ENCODE measurements at places on chromosomes 1 and 21.

- no peak for DNase-seq
Observed at GRCh38 chr1:204548265-204548664, 32.1 kb downstream of the MDM4 start.

DNA sequence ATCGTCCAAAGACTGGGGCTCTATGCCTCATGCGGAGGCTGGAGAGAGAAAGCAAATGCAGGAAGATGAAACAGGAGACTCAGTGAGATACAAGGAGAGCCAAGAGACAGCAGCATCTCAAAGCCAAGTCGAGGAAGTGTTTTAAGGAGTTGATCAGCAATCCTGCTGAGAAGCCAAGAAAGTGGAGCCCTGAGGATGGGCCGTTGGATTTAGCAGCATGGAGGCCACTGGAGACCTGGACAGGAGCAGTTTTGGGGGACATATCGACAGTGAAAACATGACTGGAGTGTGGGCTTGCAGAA is 107.4 kb upstream of the ZBTB40 start:
- DNase-seq: no peak

DNA sequence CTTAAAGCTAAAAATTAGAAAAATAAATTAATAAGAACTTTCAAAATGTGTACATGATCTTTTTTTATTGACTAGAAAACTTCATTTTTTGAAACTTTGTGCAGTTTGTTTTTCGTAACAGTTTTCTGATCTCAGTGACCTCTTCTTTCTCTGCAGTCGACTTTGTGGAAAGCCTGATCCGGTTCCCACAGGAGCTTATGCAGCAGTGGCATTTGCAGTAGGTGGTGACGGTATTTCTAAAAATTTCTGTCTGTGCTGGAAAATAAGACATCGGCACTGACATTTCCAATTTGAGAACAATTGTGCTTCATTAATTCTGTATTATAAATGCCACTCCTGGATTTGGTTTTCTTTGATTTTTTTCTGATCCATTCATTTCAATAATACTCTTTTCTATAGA is 68.8 kb downstream of the CLDN17 start:
- no peak for DNase-seq

- DNase-seq: no peak
Observed at GRCh38 chr1:159986531-159986930, 32.5 kb upstream of the SLAMF9 start.

DNA sequence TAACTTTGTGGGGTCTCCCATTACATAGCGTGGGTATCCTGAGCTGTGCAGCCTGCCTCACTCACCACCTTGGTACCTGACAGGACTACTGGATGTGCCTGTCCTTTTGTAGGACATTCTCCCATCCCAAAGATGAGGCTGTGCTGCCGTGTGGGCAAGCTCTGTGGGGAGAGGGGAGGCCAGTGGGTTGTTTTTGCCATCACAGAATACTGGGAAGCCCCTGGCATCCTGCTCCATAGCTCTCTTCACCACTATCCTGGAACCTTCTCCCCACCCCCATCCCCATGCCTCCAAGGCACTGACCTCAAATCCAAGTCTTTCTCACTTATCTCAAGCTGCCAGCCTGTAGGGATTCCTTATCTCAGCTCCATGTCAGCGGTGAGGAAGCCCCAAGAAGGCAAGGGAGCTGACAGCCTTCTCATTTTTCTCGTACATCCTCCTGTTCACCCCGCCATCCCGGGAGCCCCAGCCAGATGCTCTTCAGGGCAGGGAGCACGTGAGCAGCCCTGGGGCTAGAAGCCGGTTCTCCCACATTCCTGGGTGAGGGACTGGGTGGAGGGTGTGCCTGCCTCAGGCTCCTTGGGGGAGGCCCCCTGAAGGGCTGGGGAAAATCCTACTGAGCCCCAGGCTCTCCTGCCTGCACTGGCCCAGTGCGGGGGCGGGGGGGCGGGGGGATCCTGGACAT is 2.4 kb upstream of the ELF3 start:
- DNase-seq: no peak

DNA sequence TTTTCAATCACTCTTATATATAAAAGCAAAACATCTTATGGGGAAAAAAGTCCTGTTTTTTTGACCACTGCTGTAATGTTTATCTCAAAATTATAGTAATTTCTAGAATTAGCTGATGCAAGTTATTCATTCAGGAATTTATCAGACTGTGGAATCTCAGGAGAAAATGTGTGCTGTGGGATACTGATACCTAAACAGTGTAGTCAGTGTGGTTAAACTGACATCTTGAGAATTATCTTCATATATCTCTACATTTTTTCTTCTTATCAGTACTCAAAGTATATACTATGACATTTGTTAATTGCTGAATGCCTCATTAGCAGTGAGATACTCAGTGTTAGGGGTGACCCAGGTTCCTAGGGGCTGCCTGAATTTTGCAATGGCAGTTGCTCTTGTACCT is 839.3 kb downstream of the KCNT2 start:
- no peak for DNase-seq

- DNase-seq: no peak
Observed at GRCh38 chr1:52520148-52520547, 32.7 kb downstream of the TUT4 start.

- DNase-seq: no peak
Observed at GRCh38 chr1:169694304-169695075, 16.9 kb downstream of the SELL start.

DNA sequence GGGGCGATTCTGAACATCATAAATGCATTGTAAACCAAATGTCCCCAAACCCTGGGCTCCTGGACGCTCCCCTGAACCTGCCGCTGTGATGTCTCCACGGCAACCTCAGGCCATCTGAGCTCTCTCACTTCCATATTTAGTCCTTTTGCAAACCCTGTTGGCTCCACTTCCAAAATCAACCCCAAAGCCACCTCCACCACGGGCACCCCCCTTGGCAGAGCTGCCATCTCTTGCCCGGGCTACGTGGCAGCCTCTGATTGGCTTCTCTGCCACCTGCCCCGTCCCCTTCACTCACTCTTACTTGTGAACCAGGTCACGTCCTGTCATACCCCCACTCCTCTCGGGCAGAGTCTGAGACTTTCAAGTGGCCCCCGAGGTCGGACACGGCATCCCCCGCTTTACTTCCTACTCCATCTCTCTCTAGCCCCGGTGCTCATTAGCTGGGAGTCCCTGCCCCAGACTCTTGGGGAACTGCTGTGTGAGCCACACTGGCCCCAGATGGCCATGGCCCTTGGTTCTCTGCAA is 15.8 kb downstream of the PRXL2B start:
- DNase-seq: no peak

GRCh38 chr21:45361033-45361997 is 43.6 kb upstream of the COL18A1 start:
- DNase-seq: no peak

- DNase-seq: no peak
Observed at GRCh38 chr1:162215902-162216301, 146.4 kb downstream of the NOS1AP start.

DNA sequence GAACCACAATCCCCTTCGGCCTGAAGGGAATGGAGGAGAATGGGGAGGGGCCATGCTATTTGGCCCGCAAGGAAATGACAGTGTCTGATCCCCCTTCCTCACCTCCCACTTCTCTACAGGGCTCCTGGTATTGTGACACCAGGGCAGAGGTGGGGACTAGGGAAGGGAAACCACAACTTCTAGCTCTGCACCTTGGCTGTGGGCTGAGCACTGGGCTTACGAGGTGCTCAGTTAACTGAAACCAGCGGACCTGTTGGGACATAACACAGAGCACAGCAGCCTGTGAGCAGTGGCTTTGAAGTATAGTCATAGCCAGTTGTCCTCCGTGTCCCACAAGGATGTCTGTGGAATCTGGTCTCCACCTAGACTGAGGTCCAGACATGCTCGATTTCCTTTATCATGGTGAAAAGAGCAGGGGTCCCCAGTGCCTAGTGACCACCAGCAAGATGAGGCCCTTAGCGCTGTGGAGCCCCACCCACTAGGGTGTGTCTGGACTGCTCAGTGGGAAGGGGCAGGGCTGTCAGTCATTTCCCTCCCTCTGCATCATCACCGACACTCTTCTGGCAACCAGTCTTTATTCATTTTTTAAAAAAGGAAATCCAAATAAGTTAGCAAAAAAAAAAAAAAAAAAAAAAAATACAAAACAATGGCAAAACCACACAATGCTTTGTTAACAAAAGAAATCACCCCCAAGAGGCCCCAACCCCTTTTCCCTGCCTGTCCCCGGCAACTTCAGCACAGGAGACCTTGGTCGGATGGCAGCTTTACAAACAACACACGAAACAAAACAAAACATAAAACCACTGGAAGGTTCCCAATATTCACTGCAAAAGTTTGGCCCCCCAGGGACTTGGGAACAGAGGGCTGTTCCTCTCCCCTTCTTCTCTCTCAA is 3.0 kb downstream of the MYOG start:
- no peak for DNase-seq

- DNase-seq: no peak
Observed at GRCh38 chr1:115447672-115448071, 109.6 kb upstream of the NGF start.

GRCh38 chr1:160206421-160207117 is 1.4 kb downstream of the PEA15 start:
- DNase-seq: no peak

GRCh38 chr1:50491142-50491541 is 67.9 kb upstream of the DMRTA2 start:
- no peak for DNase-seq

DNA sequence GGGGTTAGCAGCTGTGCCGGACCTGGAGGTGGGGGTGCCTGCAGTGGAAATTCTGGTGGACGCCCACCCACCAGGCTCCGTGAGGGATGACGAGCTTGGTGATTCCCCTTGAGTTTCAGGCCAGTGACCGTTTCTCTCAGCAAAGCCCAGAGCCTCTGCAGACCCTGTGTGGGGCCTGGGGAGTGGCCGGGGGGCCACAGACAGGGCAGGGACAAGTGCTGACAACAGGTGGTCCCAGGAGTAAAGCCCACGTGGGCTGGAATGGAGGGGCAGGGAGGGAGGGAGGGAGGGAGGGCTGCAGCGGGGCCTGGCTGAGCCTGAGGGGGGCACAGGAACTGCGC is 52.8 kb downstream of the COL18A1 start:
- DNase-seq: no peak

DNA sequence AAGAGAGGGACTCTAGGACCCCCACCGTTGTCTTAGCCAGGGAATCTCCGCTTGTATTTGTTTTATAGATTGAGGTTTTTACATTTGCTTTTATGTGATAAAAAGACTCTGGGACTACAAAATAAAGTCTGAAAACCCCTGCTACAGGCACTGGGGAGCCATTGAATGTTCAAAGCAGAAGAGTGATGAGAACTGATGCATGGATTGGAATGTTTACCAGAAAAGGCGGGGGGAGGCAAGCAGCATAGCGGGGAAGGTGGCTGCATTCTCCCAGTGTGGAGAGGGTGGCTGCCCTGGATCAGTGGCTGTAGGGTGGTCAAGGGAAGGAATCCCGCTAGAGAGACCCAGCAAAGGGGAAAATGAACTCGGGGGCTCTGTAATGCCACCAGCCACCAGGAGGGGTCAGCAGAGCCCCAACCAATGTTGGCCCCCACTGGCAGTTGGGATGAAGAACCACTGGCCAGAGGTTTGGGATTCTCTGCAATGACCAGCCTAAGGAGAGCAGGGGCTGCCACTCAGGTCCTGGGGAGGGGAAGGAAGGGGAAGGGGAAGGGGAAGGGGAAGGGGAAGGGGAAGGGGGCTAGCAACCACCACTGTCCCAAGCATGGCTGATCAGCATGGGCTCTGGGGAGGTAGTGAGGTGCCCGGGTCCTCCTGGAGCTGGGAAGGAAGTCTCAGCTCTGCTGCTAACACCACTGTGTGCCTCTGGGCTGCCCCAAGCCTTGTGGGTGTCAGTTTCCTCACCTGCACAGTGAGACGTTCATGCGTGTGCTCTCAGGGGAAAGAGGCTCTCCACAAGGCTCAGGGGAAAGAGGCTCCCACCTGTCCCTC is 19.2 kb upstream of the PEF1 start:
- DNase-seq: peak; percentile 66

DNA sequence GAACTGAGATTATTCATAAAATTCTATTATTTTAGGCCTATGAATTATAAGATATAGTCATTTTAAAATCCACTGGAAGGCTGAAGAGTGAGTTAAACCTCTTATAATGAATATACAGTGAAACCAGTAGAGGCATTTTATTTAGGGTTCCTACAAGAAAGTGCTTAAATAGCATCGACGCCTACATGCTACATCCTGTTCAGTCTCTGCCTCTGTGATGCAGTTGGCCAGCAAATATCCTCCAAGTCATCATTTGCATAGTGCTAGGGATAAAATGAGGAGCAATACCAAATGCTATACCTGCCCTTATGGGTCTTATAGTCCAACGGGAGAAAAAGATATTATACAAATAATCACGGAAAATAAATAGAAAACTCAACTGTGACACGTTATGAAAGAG is 59.6 kb downstream of the EDEM3 start:
- no peak for DNase-seq

DNA sequence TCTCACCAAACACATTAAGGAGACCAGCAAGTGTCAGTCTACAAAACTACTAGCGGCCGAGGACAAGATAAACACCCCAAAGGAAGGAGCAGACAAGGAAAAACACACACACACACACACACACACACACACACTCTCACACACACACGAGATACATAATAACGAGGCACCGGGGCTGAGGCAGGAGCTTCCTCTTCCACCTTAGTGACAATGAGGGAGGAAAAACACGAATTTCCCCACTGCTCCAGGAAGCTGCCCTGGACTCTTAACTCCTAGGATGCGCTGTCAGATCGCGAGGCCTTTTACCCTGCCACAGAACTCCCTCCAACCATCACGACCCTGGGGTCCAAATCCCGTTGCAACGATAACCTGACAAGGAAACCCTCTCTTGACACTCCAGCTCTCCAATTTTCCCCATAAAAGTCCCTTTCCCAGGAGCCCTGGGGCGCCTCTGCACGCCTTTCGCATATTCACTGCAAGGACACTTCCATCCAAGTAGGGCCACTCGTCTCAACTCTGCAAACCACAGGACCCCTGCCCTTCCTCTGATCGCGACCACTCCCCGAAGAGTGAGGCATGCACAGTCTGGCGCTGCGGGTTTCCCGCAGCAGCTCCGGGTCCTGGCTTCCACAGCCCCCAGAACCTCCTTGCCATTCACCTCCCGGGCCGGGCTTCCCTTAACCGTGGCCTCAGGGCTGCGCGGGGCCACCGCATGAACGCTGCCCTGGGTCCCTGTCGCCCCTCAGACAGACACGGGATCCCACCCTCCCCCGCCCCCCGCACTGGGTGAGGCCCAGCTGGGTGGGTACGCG is 581 bp downstream of the ETV3 start:
- DNase-seq: no peak

DNA sequence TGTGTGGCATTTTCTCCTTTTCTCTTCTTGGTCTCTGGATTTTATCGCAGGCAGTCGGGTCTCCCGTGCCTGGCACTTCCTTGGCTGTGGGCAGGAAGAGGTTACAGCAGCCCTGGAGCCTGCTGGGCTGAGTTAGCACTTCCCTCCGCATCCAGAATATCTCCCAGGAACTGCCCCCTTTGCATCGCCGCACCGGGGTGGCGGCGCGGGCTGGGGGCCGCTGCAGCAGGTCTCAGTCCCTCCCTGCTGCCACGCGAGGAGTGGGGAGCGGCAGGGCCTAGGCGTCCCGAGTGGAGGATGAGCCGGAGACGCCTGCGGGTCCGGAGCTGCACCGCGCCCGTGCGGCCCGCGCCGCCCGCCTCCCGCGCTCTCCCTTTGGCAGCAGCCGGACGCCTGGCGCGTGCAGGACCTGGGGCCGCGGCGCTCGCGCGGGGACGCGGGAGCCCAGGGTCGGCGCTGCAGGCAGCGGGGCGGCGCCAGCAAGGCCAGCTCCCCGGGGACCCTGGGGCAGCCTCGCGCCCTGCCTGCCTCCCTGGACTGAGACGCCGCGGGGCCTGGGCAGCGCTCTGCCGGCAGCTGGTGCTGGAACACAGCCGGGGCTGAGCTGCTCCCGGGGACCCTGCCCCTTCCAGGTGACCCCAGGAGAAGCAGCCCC is 192.8 kb downstream of the PRDM2 start:
- DNase-seq: no peak
